Hematopoietic multipotent progenitor cell (in vitro differentiated cells): ENCODE measurements at places on chromosomes 2 and 18. TPM values are rescaled to one million over a fixed set of nuclear protein-coding genes. Genes with fewer than 3 reads are reported as not detected.

The NR4A2 gene
- total RNA-seq: 6.7 TPM

The KCNG2 gene
- 14.8 TPM for total RNA-seq

The SCYGR4 gene
- not detected for total RNA-seq

The LIMS2 gene
- 0.27 TPM for total RNA-seq

The PLCD4 gene
- total RNA-seq: 0.27 TPM

- DNase-seq: no peak
Observed at GRCh38 chr18:3250237-3251107, 2.9 kb downstream of the MYL12A start.

DNA sequence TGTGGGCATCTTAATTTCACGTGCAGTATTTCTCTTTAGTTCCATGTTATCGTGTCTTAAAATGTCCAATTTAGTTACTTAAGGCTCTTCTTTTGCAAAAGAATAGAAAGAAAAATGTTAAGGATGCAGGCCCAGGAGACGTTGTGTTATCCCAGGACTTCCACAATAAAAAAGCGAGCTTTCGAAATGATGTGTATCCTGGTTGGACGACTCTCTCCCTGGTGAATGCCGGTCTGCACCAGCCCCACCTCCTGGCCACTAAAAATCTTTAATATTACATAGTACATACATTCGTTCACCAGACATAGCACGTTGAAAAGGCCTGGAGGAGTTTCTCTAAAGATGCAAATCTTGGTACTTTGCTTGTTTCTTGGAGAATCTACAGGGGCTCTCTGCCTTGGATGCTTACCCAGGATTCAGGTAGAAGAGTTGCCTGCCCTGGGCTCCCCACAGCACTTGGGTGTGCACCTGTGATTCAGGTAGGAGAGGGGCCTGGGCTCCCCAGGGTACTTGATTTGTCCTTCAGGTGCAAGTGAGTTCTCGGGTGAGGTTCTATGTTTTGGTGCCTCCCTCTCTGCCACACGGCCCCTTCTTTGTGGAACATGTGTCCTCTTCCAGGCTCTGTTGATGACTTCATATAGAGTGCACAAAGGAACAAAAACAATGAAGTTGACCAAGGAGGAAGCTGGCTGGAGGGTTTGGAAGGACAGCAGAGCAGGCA lies 26.6 kb downstream of the TWIST2 start:
- no peak for DNase-seq

GRCh38 chr2:57597940-57598339 lies 448.7 kb upstream of the VRK2 start:
- DNase-seq: peak; percentile 10

GRCh38 chr2:11842336-11842735 lies 95.9 kb downstream of the LPIN1 start:
- DNase-seq: no peak

- DNase-seq: no peak
Observed at GRCh38 chr2:6971502-6971901, 54.3 kb downstream of the RNF144A start.

- no peak for DNase-seq
Observed at GRCh38 chr2:121038891-121039616, 245.9 kb downstream of the TFCP2L1 start.

GRCh38 chr18:58988600-58988999 lies 123.9 kb downstream of the ZNF532 start:
- DNase-seq: no peak

- DNase-seq: no peak
Observed at GRCh38 chr2:42846026-42846425, 53.6 kb upstream of the HAAO start.

DNA sequence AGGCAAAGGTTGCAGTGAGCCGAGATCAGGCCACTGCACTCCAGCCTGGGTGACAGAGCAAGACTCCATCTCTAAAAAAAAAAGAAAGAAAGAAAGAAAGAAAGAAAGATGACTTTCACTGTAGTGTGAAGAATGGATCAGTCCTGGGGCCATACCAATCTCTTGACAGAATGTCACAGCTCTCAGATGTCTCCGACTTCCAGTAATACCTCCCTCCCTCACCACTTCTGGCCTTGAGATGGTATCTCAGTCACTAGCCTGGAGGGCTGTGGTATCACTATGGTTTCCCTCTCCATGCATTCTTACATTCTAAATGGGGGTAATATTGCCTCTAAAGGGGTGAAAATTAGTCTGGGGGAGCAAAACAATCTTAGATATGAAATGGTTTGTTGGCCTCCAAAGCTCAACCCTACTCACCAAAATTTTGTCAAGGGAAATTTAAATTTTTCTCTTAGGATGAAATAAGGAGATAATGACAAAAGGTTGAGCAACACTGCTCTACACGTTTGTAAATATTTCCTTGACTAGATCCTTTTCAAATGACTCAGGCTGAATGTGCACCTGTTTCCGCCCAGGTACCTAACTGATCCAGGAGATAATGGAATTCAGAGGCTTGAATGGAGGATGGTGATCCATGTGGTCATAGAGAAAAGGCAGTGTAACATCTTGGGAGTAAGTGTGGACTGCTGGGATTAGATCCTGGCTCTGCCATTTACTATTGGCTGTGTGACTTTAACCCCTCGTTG lies 19.9 kb upstream of the SPRED2 start:
- no peak for DNase-seq

- peak; percentile 35 for DNase-seq
Observed at GRCh38 chr18:48996901-48997463, 46.2 kb upstream of the SMAD7 start.
